Tongue (tissue), 3 donors: ENCODE measurements at places on chromosomes 5 and 9. TPM values are rescaled to one million over a fixed set of nuclear protein-coding genes. Genes with fewer than 3 reads are reported as not detected.

Gene STOML2
- total RNA-seq: 88.3 TPM

Gene SLC6A7
- not detected for total RNA-seq

Gene CAVIN4
- total RNA-seq: 392 TPM

Gene NEUROG1
- not detected for total RNA-seq

Gene OR1J2
- not detected for total RNA-seq

Gene RAI14
- total RNA-seq: 42.6 TPM

Gene ZNF300
- total RNA-seq: 7.8 TPM

Gene CCDC69
- 21.5 TPM for total RNA-seq

Gene CDKN2B
- 2.2 TPM for total RNA-seq

Gene CCDC192
- total RNA-seq: 0.31 TPM

Gene RHOBTB3
- total RNA-seq: 188 TPM

Gene GARNL3
- total RNA-seq: 32.9 TPM

Gene DMGDH
- total RNA-seq: 1.8 TPM

Gene TUSC1
- 20.7 TPM for total RNA-seq

Gene AQP3
- total RNA-seq: 143 TPM

Gene TMEM215
- 2.1 TPM for total RNA-seq

Gene SPINK4
- not detected for total RNA-seq

Gene FANCG
- total RNA-seq: 18.3 TPM

Gene BTNL8
- not detected for total RNA-seq

Gene PALM2AKAP2
- 64.8 TPM for total RNA-seq

Gene CCNI2
- not detected for total RNA-seq

Gene TRAF1
- 5.1 TPM for total RNA-seq

Gene CDH9
- not detected for total RNA-seq

Gene PRLR
- total RNA-seq: 2.4 TPM

Gene IFNK
- not detected for total RNA-seq

Gene SLC34A3
- total RNA-seq: not detected

Gene NDST1
- total RNA-seq: 91.4 TPM
